ENCODE measurements at places on chromosomes 1 and 21. TPM values are rescaled to one million over a fixed set of nuclear protein-coding genes. Genes with fewer than 3 reads are reported as not detected.
A peak's percentile ranks its signal among the peaks of the same experiment; 100 is the strongest.

Gene RNASEL
- 9.6 TPM for total RNA-seq

Gene DNAJC28
- 2.3 TPM for total RNA-seq

Gene RHCE
- 0.26 TPM for total RNA-seq

Gene HSPA13
- 51.1 TPM for total RNA-seq

Gene GNAI3
- 10.3 TPM for total RNA-seq

DNA sequence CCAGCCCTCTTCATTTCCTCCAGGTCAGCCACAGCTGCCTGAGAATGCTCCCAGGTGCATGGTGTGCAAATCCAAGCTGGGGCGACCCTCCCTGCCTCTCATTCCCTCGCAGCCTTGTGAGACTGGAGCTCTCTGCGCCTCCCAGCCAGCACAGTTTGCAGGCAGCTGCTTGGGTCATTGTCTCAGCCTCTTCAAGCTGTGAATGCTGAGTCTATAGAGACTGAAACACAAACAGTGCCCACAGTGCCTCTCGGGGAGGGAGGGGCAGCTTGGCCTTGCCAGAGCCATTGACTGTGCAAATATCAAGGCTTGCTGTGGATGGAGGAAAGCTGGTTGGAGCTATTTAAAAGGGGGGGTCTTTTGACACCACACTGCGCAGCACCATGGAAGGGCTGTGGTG lies 10.6 kb downstream of the PLXNA2 start:
- H3K27ac ChIP-seq = no peak overlapping the region
- H3K4me1 ChIP-seq = peaks cover 10% of the 10 kb centered on the region
- H3K4me3 ChIP-seq = no peak overlapping the region
- H3K27me3 ChIP-seq = no peaks in the 10 kb centered on the region
- DNase-seq = no peak
- no peaks in the 10 kb centered on the region for H3K36me3 ChIP-seq

DNA sequence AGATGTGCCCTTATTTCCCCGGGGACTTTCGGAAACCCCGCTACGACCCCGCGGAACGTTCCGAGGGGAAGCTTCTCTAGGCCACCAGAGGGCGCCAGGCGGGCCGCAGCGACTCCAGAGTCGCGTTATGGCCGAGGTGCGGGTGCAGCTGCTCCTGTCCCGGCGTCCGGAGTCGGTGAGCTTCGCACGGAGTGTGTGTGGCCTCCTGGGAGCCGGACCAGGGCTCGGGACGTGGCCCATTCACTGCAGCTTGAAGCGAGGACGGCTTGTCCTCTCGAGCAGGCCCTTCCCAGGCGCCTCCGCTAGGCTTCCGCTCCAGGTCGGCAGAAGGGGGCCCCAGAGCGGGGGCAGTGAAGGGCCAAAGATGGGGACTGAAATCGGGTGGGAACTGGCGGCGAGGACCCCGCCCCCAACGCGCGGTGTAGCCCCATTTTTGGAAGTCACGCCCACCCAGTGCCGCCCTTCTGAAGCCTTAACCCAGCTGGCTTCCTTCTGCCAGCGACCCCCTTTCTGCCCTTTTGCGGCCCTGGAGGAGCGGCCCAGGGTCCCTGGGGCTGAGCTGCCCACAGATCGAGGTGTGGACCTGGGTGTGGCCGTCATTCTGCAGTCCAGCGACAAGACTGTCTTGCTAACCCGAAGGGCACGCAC lies at the start of gene NUDT17:
Gene NUDT17 (plus strand): TSS at position 117 of the 648 bp plus-strand sequence. CDS start 11 bp downstream, at position 128.
- peaks cover 20% of the 10 kb centered on the region for H3K36me3 ChIP-seq
- peak within 1 kb of the TSS; percentile 71 for H3K27ac ChIP-seq
- H3K27me3 ChIP-seq = no peaks in the 10 kb centered on the region

DNA sequence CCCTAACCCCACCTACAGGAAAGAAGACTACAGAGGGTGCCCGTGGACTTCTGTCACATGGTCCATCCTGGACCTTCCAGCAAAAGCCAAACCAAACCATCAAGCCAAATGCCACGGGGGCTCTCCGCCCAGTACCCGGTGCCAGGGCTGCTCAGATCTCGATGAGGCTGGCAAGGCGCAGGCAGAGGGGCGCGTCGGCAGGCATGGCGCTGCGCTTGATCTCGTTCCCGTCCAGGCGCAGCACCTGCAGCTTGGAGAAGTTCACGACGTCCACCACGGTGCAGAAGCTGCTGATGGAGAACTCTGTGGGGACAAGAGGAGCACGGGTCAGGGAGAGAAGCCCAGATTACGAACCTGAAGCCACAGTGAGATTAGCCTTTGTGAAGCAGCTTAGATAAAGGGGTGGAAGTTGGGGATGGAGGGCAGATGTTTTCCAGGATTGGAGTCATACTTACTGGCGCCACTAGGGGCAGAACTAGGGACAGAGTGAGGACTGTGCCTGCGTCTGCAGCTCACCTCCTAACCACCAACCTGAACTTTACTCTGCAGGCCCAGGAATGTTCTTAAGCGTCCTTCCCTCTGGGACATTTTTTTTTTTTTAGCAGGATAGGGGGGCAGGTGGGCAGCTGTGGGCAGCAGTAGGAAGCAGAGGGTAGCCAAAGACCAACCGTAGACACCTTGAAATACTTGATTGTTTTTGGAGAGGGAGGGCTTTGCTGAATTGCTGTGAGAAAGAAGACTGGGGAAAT lies 8.6 kb downstream of the FMOD start:
- no peaks in the 10 kb centered on the region for H3K4me1 ChIP-seq
- H3K36me3 ChIP-seq = no peaks in the 10 kb centered on the region
- peaks cover 35% of the 10 kb centered on the region for H3K27me3 ChIP-seq
- no peak overlapping the region for H3K4me3 ChIP-seq

GRCh38 chr1:218705391-218705790 lies 360.3 kb downstream of the TGFB2 start:
- no peak overlapping the region for H3K27ac ChIP-seq
- no peak for DNase-seq
- H3K4me1 ChIP-seq = peaks cover 8% of the 10 kb centered on the region
- no peak overlapping the region for H3K4me3 ChIP-seq
- H3K27me3 ChIP-seq = no peaks in the 10 kb centered on the region

DNA sequence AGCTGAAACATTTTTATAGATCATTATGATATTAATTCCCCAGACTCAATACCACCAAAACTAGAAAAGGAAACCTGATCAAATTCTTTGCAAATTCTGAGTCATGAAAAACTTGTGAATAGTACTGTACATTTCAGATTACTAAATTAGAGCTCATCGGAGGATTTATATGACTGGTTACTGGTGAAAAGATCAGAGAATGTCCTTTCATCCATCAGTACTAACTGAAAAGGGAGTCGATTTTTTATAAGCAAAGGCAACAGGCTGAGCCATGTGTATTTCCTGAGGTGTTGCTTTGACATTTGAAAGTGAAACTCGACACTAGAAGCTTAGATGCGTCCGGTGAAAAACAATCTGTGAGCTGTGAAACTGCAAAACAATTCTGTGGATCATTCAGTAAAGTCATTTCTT lies 155.7 kb downstream of the TNFSF18 start:
- peaks cover 14% of the 10 kb centered on the region for H3K4me1 ChIP-seq
- no peaks in the 10 kb centered on the region for H3K27me3 ChIP-seq
- no peak overlapping the region for H3K27ac ChIP-seq
- DNase-seq = peak; percentile 52
- H3K4me3 ChIP-seq = no peak overlapping the region

DNA sequence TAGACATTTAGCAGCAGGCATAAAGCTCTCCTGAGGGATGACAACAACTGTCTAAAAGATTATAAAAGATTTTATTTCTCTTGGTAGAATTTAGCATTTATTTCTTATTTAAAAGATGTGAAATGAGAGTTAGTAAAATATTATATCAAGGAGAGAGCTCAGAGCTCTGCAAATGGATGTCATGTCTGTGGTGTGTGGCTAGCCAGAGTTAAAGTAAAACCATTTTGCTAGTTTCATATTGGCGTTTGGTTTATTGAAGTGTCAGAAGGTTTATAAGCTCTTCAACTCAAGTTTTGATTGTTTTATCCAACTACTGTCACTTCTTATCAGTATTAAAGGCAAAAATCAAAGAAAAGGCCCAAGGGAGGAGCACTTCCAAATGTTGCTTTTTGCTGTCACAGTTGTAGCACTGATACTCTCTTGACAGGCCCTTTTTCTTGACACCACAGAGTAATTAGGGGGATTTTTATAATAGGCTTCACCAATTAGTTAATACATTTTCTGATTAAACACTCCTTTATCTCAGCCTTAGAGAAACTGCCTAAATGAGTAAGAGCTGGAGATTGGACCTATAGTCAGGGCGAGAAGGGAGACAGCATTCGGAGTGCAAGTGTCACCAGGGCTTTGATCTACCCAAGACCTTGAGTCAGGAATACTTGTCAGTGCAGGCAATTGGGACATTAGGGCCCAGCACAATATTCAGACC lies 233.9 kb downstream of the PTBP2 start:
- H3K27me3 ChIP-seq = no peaks in the 10 kb centered on the region
- no peak for DNase-seq
- no peaks in the 10 kb centered on the region for H3K36me3 ChIP-seq
- H3K4me3 ChIP-seq = no peak overlapping the region

DNA sequence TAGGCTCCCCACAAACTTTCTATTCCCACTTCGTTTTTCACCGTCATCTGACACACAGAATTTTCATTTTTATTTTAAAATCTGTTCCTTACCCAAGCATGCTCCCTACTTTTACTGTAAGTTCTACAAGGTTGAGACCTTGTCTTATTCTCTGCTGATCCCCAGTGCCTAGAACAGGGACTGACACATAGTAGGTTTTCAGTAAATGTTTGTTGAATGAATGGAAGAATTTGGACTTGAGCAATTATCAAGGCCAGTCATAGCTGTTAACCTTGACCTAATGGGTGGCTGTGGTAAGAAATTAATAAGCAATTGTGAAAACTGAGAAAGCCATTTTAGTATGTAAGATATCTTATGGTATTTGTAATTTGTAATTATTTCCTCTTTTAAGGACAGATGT lies 71.1 kb downstream of the LAMC1 start:
- peaks cover 29% of the 10 kb centered on the region for H3K4me1 ChIP-seq
- no peaks in the 10 kb centered on the region for H3K36me3 ChIP-seq
- H3K27me3 ChIP-seq = no peaks in the 10 kb centered on the region
- no peak overlapping the region for H3K4me3 ChIP-seq

GRCh38 chr1:26284597-26285347 lies 4.9 kb downstream of the SH3BGRL3 start:
- no peak overlapping the region for H3K4me3 ChIP-seq
- H3K27ac ChIP-seq = peak overlapping the region; percentile 71
- DNase-seq = peak; percentile 96

- H3K27ac ChIP-seq = peak overlapping the region; percentile 66
- peak; percentile 40 for DNase-seq
- H3K4me1 ChIP-seq = peaks cover 18% of the 10 kb centered on the region
- no peaks in the 10 kb centered on the region for H3K27me3 ChIP-seq
- H3K4me3 ChIP-seq = no peak overlapping the region
Observed at GRCh38 chr1:203520315-203520714, 26.4 kb downstream of the OPTC start.

DNA sequence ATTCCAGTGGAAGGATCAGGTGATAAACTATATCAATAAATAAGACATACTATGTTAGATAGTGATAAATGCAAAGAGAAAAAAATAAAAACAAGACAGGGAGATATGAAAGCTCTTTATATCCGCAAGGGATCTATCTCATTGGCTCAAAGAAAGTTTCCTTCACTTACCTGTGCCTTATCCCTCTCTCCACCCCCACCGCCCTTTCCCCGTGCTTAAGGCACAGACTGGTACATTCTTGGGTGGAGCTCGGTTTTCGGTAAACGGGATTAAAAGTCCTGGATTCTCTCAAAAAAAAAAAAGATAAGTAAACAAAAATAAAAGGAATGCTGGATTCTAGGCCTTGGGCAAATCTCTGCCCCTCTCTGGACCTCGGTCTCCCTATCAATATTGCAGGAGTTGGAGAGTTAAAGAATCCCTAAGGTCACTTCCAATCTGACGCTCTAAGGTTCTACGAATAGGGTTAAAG lies 593 bp upstream of the DNAJC16 start:
- no peaks in the 10 kb centered on the region for H3K27me3 ChIP-seq
- peak overlapping the region; percentile 70 for H3K4me3 ChIP-seq
- no peak for DNase-seq
- H3K4me1 ChIP-seq = peaks cover 17% of the 10 kb centered on the region
- H3K36me3 ChIP-seq = peaks cover 2% of the 10 kb centered on the region
- H3K27ac ChIP-seq = peak overlapping the region; percentile 78

DNA sequence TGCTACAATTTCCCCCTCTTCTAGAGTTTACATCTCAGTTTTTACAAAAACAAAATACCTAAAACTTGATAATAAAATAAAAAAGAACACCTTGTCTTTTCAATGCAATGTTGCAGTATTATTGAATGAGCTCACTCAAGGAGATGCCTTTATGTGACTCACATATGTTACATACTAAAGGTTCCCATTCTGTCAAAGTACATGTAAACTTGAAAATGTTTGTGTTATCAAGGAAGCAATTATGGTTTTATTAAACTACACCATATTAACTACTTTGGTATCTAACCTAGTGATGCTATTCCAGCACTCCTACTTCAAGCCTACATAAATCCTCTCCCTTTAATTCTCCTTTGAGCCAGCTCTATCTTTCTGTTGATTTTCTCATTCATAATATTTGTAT lies 658.3 kb downstream of the PTPRC start:
- H3K27me3 ChIP-seq = no peaks in the 10 kb centered on the region
- no peak overlapping the region for H3K4me3 ChIP-seq
- H3K4me1 ChIP-seq = no peaks in the 10 kb centered on the region
- no peak overlapping the region for H3K27ac ChIP-seq
- DNase-seq = peak; percentile 30

DNA sequence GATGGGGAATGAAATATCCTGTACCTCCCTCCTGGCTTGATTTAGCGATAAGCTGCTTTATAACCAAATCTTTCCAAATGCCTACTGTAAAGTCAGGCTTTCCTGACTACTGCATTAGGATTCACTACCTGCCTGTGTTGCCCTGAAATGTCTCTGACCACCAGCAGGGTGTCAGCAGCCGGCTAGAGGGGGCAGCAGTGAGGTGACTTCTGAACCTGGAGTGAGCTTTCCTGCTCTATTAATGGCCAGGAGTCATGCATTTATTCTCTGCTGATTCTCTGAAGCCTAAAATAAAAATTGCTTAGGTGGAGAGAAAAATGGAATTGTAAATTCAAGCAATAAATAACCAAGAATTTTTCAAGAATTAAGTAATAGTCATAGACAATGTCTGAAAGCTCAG lies 2.5 kb downstream of the BACE2 start:
- peak; percentile 23 for DNase-seq
- no peaks in the 10 kb centered on the region for H3K36me3 ChIP-seq
- H3K27ac ChIP-seq = no peak overlapping the region
- no peaks in the 10 kb centered on the region for H3K27me3 ChIP-seq
- H3K4me1 ChIP-seq = peaks cover 2% of the 10 kb centered on the region

DNA sequence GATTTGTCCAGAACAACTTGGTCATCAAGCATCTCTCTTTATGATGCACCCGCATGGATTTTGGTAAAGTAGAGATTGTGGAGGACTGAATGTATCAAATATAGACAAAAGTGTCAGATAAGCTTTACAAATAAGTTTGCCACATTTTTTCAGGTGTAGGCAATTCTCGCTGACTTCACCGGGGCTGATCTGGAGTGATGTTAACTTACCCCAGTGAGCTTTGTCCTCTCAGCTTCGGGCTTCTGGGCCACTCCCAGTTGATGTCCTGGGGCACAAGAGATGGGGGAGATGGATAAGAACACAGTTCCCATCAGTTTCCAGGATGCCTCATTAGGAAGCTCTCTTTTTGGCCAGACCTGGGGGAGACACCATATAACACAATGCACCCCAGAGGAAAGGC lies 117.7 kb downstream of the ETS2 start:
- DNase-seq = no peak
- no peak overlapping the region for H3K4me3 ChIP-seq
- no peak overlapping the region for H3K27ac ChIP-seq
